Lower leg skin (tissue), 4 donors: ENCODE measurements at places on chromosomes 3 and 15.

- no peak for DNase-seq
These were observed 185.1 kb upstream of the TGFBR2 start for GRCh38 chr3:30421266-30421665.

DNA sequence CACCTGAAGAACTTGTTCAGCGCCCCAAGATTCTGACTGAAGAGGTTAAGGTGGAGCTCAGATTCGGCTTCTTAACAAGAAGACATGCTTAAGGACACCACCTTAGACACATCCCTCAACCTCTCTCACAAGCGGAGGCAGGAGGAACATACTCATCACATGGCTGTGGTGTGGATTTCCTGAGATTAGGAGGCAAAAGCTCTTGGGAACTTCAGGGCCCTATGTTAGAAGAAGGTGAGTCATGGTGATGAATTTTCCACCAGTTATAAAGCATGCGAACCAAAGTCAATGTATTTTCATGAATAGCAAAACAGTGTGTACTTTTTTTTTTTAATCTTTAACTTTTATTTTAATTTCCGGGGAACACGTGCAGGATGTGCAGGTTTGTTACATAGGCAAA, 212.2 kb upstream of the SUCLG2 start:
- no peak for DNase-seq

- no peak for DNase-seq
These were observed 8.0 kb upstream of the CCDC13 start for GRCh38 chr3:42780892-42781700.

DNA sequence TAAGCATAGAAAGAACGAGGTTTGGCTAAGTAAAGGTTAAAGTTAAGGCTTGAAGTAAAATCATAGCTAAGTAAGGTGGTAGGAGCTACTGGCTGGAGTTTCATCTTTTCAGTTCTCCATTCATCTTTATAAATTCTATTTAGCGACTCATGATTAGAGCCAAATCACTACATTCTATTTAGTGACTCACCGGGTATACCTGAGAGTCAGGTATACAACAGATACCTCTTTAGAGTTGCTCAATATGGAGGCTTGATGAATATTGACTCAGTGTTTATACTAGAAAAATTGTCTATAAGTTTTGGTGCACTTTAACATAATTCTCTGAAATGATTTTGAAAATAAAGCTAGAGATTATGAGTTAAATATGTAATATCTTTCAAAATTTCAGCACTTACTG, 328.8 kb upstream of the GRM7 start:
- DNase-seq: no peak

DNA sequence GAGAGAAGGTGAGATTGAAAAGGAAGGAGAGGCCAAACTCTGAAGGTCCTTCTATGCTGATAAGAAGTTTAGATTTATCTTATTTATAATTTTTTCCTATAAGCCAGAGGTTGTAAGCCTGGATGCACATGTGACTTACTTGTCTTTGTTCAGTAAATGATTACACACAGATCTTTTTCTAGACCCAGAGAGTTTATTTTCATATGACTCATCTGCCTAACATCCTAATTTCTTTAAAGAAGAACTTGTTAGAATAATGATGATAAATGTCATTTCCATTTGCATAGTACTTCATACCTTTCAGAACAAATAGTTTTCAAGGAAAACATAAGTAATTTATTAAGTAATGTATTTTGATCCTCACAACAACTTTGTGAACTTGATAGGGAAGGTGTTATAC, 434.8 kb upstream of the DPH6 start:
- DNase-seq: no peak

DNA sequence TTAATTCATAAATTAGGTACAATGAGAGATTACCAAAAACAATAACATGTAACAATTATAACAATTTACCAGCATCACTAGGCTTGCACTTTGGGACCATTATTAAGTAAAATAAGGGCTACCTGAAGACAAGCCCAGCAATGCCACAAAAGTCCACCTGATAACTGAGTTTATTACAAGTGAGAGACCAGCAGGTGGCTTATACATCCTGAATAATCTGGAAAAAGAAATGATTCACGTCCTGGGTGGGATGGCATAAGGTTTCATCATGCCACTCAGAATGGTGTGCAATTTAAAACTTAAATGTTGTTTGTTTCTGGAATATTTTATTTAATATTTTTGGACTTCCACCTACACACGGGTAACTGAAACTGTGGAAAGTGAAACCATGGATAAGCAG, 1287.1 kb upstream of the GBE1 start:
- no peak for DNase-seq

GRCh38 chr15:74319138-74319460, 48.3 kb downstream of the CYP11A1 start:
- no peak for DNase-seq

DNA sequence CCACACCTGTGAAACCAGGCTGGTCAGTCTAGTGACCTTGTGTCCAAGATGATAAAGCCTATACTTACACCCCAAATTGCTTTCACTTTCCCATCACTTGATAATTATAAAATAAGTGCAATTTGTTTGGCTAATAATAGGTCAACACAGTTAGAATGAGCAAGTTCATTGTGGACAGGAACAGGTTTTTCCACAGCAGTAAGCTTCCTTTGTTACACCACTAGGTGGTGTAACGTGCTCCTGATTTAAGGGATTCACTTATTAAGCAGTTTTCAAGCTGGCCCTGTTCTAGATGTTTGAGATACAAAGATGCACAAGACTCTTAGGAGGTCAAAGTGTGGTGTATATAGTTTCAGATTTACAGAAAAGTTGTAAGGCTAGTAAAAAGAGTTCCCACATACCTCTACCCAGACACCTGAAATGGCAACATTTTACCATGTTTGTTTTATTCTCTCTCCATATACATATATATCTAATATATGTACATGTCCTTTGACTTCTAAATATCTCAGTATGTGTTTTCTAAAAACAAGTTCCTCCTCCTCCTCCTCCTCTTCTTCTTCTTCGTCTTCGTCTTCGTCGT, 6.8 kb upstream of the MFSD1 start:
- DNase-seq: no peak

DNA sequence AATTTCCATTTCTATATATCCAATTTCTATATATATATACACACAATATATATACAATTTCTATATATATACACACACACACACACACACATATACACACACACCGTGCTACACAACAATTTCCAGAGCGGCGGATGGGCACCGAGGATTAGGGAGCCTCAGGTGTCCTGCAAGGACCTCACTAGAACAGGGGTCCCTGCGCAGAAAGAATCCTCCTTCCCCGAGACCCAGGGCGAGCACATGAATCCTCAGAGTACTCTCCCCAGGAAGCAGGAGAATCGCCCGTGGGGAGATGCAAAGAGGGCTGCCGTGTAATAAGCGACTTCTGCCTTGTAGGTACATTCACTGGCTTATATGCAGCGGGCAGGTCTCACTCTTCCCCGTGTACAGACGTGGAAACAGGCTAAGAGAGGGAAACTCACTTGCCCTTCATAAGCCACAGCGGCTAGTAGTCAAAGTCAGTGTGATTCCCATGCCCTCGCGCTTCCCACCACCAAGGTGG, 467 bp downstream of the PIF1 start:
- no peak for DNase-seq

DNA sequence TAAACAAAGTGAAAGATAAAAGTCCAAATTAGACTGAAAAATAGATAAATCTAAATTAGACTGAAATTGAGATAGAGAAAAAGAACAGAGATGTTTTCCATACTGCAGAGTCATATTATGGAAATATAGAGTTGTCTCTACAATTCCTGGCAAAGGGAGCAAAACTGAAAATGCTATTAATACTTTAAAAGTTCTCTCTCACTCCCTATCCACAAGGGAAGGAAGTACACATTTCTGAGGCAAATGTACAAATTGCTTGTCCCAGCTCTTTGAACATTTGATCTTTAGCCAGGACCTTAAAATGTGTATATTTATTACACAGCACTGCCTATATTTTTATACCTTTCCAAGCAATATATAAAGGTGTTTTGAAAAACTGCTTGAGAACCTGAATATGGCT, 225.1 kb upstream of the SEMA6D start:
- no peak for DNase-seq

DNA sequence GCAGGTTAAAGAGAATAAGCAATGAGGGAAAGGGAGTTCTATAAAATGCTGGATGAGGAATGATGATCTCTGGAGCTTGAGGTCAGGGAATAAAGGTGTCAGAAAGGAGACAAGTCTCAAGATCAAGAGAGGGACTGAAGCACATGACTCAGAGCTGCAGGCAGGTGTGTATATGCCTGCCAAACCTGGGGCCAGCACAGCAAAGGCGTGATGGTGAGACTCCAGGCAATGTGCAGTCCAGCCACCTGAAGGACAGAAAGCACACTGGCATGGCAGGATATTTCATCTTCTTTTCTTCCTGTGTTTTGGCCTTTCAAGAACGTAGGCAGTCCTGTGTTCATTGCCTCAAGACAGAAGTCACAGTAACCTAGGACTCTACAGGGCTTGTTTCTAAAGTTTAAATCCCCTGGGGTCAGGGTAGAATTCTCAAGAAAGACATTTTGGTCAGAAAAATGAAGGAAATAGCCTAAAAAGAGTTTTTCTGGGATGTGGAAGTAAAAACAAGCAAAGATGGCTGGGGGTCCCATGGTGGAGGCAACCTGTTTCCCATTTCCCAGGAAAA, 55.5 kb upstream of the TOPAZ1 start:
- DNase-seq: no peak

GRCh38 chr3:47612178-47612577, 33.5 kb upstream of the CSPG5 start:
- no peak for DNase-seq

DNA sequence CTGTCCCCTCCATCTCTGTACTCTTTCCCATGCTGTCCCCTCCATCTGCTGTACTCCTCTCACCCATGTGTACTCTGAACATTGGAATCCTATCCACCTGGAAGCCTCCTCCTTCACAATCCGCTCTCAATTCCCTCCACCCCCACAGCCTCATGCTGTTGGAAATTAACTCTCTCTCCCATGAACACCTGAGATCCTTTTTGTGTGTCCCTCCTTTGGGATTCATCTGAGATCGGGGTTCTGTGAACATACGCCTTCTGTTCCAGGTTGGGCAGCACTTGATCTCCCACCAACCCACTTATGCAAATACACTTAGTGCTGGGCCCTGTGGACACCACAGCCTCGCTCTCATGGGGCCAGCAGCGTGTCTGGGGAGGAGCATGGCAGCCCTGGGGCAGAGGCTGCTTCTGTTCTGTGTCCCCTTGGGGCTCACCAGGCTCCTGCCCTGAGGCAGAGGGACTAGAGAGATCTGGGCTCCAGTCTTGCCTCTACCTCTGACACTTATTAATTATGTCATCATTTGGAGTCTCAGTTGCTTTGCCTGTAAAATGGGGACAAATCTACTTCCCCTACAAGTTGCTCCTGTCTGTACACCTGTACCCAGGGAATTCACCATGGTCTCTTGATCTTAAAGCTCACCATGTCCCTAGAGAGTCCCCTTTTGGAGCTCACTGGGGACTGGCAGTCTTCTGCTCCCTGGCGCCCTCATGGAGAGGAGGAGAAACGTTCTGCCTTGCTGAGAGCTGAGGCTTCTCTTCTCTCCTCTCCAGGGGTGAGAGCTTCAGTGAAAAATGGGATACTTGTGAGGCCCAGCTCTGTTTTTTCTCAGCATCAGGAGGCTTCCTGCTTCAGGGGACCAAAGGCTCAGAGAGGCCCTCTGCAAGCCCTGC, 42.7 kb downstream of the ITGA11 start:
- DNase-seq: no peak

DNA sequence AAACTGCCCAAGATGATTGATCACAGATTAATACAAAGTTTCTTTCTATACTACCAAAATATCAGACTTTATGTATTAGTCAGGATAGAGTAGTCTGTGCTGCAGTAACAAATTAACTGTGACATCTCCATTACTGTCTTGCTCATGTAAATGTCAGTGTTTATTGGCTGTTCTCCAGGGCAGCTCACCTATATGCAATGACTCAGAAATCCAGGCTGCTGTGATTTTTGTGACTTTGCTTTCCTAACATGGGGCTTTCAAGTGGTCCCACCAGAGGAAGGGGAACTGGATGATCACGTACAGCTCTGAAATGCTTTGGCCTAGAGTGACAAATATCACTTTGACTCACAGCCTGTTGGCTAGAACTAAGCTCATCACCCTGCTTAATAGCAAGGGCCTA, 12.9 kb downstream of the PLS1 start:
- no peak for DNase-seq

DNA sequence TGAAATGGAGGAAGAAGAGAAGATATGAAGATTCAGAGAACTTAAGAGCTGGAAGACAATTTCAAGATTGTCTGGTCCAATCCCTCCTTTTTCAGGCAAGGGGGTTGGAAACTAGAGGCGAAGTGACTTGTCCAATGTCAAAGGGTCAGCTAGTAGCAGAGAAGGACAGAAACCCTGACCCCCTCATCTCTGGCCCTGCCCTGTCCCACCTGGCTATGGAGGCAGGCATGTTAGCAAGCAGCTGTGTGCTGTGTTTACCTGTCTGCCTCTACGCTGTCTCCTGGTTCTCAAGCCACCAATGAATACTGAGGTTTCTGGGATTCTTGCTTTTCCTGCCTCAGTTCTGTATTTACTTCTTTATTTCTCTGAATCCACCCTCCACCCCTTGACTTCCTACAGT, 342 bp downstream of the TGM5 start:
- no peak for DNase-seq

GRCh38 chr3:153354641-153355040, 192.6 kb downstream of the RAP2B start:
- DNase-seq: no peak
